ENCODE measurements at places on chromosomes 3 and 15.
A peak's percentile ranks its signal among the peaks of the same experiment; 100 is the strongest.

GRCh38 chr3:187252311-187252710, 39.2 kb downstream of the MASP1 start:
- no peak for DNase-seq

DNA sequence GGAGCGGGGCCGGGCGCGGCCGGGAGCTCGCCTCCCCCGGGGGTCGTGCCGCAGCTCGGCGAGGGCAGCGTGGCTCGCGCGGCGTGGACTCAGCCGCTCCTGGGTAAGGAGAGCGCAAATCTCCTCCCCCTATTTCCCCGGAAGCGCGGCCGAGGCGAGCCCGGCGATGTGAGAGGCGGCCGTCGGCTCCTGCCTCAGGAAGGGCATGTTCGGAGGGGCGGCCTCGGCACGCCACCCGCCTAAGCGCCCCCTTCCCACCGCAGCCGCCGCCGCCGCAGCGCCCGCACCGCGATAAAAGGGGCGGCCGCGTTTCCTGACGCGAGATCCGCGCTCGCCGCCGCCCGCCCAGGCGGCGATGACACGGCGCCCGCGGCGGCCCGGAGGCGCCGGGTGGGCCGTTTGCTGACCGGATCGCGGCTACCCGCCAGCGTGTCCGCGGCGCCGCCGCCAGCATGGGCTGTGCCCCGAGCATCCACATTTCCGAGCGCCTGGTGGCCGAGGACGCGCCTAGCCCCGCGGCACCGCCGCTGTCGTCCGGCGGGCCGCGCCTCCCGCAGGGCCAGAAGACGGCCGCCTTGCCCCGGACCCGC, at the start of gene PDE8A:
Gene PDE8A, plus strand, starts transcription at position 146 of the 590 bp plus-strand sequence. Its CDS starts 307 bp downstream, at position 453.
- DNase-seq: peak; percentile 86

GRCh38 chr15:58189148-58189811, 51.1 kb downstream of the AQP9 start:
- DNase-seq: no peak

GRCh38 chr3:190227064-190227463, 95.2 kb downstream of the CLDN1 start:
- DNase-seq: no peak

DNA sequence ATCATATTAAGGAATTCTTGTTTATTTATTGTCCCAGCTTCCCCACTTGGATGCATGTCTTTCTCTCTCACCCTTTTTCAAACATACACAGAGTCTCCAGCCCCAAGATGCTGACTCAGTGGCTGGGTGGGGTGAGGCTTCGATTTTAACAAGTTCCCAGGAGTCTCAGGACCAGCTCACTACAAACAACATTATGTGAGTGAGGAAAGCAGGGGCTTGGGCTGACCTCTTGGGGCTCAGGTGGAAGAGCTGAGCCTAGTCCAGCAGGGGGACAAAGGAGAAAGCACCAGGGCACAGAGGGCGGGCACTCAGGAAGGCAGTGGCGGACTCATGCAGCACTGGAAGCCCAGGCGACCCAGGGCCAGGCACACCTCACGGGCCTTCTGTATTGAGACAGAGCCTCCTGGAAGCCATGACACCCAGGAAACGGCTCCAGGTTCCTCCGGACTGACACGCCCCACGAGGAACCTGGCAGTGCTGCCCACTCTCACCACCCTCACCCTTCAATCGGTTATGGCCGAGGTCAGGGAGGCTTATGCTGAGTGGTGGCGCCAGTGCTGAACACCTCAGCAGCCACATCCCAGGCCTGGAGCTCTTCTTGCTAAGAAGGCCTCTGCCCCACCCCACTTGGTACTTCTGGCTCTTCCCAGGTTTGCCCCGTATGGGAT, 97.4 kb downstream of the LRIG1 start:
- no peak for DNase-seq

DNA sequence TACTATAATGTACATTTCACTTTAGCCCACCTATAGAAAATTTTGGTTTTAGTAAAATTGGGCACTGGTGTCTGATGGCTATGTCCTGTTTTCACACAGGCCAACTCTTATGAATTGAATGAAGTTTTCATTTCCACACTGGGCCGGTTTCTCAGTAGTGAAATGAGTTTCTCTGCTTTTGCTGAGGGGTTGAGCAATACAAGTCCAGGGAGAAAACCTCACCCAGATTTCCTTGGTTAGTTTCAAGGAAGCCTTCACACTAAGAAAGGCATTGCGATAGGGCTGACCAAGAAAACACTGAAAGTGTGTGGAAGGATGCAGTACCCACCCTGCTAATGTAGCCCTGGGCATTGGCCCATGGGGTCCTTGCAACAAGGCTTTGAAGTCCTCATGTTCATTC, 331.5 kb upstream of the CFAP20DC start:
- DNase-seq: no peak

- DNase-seq: no peak
Measured at GRCh38 chr15:51849860-51850259, 20.4 kb downstream of the TMOD3 start.

GRCh38 chr3:171192176-171192854, 165.8 kb upstream of the SLC2A2 start:
- no peak for DNase-seq

Data from activated effector memory CD4-positive, alpha-beta T cell treated with anti-CD3 and anti-CD28 coated beads, Interleukin-2, amount 50 U/mL, for 16 hours (primary cell).